Progenitor cell of endocrine pancreas (in vitro differentiated cells): ENCODE measurements at places on chromosomes 13 and 19. TPM values are rescaled to one million over a fixed set of nuclear protein-coding genes. Genes with fewer than 3 reads are reported as not detected.

Gene FRY
- 12.0 and 14.3 TPM in 2 replicates for total RNA-seq

Gene BCAM
- 197 and 211 TPM in 2 replicates for total RNA-seq

GRCh38 chr19:34082289-34083077 is 89.8 kb upstream of the LSM14A start:
- DNase-seq, result no peak

DNA sequence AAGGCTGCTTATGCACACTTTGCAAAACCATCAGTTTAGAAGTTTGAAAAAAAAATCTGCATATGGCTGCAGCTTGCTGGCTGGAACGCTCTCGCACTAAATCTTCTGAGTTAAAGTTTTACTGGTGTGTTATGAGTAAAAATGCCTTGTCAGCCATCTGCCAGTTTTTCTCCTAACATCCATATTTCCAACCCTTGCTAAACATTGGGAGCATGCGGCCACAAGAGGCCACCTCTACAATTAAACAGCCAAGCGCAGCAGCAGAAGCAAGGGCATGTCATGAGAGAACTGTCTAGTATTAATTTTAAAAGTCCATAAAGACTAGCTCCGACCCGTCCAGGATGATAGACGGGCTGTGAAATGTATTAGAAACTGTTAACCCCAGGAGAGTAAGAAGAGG is 248.3 kb downstream of the TSHZ3 start:
- DNase-seq, result no peak

Gene CLEC17A
- total RNA-seq, result not detected in 2 replicates

- no peak for DNase-seq
Measured at GRCh38 chr13:44249431-44249836, 124.2 kb upstream of the SERP2 start.

GRCh38 chr19:4279530-4280422 is 710 bp downstream of the SHD start:
- DNase-seq, result no peak

DNA sequence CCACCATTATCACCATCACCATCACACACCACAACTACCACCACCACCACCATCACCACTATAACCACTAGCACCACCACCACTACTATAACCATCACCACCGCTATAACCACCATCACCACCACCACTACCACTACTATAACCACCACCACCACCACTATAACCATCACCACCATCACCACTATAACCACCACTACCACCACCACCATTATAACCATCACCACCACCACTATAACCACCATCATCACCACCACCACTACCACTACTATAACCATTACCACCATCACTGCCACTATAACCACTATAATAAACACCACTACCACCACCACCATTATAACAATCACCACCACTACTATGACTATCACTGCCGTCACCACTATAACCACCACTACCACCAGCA is 173.2 kb downstream of the DCLK1 start:
- no peak for DNase-seq
